ENCODE measurements at places on chromosomes 6 and 20.

DNA sequence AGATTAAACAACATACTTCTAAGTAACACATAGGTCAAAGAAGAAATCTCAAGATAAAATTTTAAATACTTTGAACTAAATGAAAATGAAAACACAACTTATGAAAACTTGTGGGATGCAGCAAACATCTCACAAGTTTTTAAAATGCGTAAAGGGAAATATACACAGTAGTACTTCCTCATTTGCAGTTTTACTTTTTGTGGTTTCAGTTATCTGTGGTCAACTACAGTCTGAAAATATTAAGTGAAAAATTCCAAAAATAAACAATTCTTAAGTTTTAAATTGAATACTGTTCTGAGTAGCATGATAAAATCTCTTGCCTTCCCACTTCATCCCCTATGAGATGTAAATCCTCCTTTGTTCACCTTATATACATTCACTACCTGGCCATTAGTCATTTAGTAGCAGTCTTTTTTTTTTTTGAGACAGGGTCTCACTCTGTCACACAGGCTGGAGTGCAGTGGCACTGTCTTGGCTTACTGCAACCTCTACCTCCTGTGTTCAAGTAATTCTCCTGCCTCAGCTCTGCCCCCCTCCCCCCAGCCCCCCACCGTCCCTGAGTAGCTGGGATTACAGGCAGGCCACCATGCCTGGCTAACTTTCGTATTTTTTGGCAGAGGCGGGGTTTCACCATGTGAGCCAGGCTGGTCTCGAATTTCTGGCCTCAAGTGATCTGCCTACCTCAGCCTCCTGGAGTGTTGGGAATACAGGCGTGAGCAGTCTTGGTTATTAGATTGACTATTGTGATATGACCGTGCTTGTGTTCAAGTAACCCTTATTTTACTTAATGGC is 154.6 kb upstream of the AHI1 start:
- no peak for DNase-seq

- DNase-seq, result no peak
These were observed 7.0 kb downstream of the CEBPB start for GRCh38 chr20:50197463-50198179.

- no peak for DNase-seq
These were observed 24.2 kb downstream of the NAPB start for GRCh38 chr20:23396950-23397627.

DNA sequence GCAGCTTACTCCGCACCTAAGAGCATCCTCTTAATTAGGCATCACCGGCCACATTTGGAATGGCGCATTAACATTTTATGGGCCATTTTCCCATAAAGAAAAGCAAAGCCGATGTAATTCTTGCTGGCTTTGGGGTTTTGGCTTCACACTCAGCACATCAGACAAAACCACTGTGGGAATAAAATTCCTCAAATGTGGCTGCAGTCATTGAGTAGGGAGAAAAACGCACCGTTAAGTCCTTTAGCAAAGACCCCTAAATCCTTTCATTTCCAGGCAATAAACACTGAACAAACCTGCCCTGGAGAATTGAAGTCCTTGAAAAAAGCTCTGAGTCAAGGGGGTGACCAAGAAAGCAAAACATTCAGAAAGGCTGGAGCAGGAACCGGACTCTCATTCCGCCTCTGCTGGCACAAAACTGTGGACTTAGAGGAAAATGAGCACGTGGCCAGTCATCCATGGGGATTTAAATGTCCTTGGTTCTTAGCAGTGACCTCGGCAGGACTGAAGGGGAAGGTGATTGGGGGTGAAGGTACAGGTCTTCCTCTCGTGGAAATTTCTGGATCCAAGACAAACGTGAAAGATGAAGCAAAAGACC is 102.9 kb downstream of the CDH4 start:
- no peak for DNase-seq

DNA sequence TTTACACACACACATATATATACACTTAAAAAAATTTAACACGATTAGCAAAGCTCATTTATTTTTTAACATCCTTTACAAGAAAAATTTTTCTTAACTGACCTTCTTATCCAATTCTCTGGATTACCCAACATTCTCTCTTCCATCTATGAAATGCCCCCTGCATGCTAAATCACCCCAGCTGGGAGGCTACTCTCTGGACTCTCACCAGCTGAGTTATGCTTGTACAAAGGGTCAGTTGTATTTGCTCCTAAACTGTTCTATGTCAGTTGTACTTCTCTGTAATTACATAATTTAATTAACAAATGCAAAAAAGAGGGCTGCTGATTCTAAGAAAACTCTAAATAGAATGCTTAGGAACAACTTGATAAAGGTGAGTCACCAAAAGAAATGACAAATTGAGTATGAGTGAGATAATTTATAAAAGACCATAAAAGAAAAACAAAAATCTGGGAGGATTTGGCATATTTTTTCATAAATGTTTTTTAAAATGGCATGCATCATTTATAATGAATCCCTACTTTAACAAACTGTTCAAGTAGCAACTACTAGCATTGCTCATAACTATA is 120.5 kb downstream of the KIF13A start:
- DNase-seq, result no peak

- no peak for DNase-seq
These were observed 6.7 kb downstream of the ZKSCAN4 start for GRCh38 chr6:28245206-28245941.

DNA sequence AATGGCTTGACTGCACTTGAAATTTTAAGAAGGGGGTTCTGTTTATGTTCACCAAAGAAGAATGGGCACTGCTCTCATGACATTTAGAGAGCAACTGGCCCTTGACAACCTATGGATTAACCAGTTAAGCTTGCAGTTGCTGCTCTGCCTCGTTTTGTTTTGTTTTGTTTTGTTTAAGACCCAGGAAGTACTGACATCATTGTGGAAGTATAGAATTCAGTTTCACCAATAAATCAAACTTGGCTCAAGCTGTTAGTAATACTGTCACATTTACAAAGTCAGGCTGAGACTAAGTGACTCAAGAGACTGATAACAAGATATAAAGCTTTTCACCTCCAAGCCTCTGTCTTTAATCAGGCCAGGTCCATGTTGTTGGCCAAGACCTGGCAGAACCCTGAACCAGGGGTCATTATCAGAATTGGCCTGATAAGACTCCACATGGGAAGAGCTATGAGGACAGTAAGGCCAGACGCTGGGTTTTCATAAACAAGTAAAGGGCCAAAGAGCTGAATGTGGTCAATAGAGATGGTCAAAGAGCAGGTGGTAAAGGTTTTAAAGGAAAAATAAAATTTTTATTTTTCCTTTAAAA is 99.4 kb upstream of the VGLL2 start:
- DNase-seq, result no peak

DNA sequence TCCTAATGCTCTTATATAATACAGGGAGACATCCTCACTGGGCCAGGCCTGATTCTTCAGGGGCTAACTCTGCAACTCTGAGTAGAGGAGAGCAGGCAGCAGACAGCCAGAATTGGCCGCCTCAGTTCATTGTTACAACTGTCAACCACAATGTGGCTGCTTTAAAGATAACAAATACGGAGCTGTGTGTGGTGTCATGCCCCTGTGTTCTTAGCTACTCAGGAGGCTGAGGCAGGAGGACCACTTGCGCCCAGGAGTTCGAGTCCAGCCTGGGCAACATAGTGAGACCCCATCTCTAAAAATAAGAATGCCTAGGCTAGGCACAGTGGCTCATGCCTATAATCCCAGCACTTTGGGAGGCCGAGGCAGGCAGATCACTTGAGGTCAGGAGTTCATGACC is 34.3 kb downstream of the CEP250 start:
- DNase-seq, result no peak

GRCh38 chr6:39773782-39774181 is 18.4 kb upstream of the DAAM2 start:
- DNase-seq, result no peak

DNA sequence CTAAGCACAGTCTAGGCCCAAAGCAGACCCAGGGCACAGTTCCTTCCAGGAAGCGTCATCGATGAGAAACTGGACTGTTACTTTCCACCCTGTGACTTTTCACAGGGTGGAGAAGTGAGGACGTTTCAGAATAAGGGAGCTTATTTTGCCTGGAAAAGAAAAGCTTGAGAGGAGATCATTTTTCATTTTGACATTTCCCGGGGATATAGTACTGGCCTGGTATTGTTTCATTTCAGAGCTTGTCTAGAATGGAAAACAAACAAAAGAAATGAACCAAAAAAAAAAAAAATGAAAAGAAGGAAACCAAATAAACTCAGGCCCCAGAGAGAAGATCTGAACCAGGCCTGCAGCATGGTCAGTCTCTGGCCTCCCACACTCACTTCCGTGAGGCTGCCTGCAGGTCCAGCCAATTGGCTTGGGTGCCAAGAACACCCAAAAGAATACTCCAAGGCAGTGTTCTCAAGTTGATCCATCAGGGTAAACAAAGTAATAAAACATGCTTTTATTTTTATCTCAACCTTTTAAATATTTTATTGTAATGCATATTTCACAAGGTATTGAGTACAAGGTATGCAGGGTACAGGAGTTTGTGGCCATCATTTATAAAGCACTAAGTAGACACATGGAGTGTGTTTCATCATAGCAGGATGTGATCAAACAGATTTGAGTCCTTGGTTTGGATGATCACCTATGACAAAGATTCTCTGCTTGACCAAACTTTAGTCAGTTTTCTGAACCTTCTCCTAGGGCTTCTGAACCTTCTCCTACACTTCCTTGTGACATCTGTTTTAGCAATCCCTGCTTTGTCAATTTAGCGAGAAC is 176.9 kb upstream of the GGTLC1 start:
- no peak for DNase-seq

- DNase-seq, result no peak
These were observed 311.1 kb downstream of the MMUT start for GRCh38 chr6:49151957-49152356.

GRCh38 chr6:142855893-142856623 is 88.9 kb downstream of the HIVEP2 start:
- no peak for DNase-seq

DNA sequence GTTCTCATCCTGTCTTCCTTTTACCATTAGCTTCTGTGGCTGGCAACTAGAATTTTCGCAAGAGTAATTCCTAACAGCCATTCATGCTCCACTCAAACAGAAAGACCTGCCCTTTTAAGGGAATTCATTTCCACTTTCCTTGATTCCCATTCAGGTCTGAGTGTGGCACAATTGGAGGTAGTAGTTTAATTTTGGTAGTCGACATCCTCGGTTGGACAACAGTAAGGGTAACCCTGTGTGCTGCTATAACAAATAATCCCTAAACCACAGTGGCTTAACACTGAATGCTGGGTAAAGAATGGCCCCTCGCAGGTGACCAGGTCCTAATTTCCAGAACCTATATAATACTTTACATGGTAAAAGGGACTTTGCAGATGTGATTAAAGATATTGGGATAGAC is 142.9 kb downstream of the BMP7 start:
- no peak for DNase-seq

GRCh38 chr6:82842721-82843120 is 222.9 kb downstream of the UBE3D start:
- DNase-seq, result no peak

GRCh38 chr20:54643761-54644160 is 168.4 kb downstream of the DOK5 start:
- no peak for DNase-seq

GRCh38 chr6:135546680-135547418 is 49.3 kb upstream of the AHI1 start:
- no peak for DNase-seq

- DNase-seq, result no peak
These were observed 978 bp downstream of the HLA-A start for GRCh38 chr6:29943053-29943966.

- DNase-seq, result no peak
These were observed 1.4 kb upstream of the SNTA1 start for GRCh38 chr20:33444797-33445560.

DNA sequence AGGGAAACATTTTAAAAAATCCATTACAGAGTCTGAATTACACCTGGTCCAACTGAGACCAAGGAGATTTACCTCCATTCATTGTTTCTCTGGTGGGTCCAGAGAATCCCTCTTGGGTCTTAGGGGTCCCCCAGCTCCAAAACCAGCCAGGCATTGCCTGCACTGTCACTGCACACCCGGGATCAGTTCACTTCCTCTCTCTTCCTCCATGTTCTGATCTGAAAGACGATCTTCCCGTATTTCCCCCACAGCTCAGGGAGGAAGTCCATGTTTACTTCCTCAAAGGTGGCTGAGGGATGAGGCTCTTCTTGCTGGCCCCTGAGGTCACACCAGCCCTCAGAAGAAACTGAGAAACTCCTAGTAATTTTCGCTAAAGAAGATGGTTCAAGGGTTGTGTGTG is 159.7 kb downstream of the BMP7 start:
- no peak for DNase-seq

DNA sequence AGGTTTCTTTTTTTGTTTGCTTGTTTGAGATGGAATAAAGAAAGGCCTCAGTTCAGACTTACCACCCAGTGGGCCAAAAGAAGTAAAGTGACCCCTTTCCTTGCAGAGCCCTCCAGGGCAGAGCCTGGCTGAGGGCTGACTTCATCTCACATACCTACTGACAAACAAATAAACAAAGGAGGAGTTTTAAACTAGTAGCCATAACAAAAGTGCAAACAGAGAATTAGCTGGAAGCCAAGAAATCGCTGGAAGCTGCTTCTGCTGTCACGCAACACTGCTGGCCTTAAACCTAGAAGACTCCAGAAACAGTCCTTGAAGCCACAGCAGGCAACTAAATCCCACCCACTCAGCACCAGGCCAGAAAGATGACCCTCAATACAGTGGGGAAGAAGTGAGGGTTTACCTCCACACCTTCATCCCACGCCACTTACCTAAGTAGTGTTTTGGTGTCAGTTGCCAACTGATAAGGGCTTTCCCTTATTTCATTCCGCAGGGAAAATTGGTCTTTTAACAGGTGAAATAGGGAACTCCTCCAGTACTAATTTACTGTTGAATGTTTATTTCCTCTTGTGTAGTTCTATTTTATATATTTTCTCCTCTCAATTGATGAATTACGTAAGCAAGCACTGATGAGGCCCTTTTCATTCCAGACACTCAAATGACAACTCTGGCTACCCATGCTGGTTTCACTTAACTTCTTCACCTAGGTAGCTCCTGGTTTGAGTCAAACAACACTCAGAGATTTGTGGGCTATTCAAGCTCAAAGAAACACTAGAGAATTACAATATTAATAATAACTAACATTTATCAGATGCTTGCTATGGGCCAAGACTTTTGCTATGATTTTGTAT is 46.2 kb downstream of the EDN1 start:
- no peak for DNase-seq

GRCh38 chr20:40669692-40670091 is 19.3 kb downstream of the MAFB start:
- DNase-seq, result no peak

- no peak for DNase-seq
These were observed 369.4 kb downstream of the UTRN start for GRCh38 chr6:144654506-144654905.

- no peak for DNase-seq
These were observed 92.8 kb upstream of the RNF217 start for GRCh38 chr6:124869416-124869815.

DNA sequence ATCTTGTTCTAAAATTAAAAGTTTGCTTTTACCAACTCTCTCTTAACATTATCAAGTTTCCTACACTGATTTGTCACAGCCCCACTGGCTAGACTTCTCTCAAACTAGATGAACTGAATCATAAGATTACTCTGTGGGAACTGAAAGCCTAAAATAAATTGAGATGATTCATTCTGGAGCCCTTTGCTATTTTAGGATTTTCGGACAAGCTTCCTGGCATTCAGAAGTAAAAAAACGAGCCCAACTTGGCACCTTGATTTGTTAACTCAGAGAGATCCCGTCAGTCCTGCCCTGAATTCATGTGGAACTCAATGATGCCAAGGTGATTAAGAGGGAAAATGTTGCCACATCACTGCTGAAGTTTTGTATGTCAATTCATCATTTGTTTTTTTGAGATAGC is 122.0 kb upstream of the NRSN1 start:
- DNase-seq, result no peak

Measured in GM18507 (cell line).